Muscle of back (tissue), 13 donors: ENCODE measurements at places on chromosomes 16 and 17.
A peak's percentile ranks its signal among the peaks of the same experiment; 100 is the strongest.

GRCh38 chr16:88730632-88731607, 24.6 kb downstream of the CTU2 start:
- DNase-seq: peak; percentile 66

- no peak for DNase-seq
These were observed 174.9 kb downstream of the SEC14L1 start for GRCh38 chr17:77315551-77316190.

DNA sequence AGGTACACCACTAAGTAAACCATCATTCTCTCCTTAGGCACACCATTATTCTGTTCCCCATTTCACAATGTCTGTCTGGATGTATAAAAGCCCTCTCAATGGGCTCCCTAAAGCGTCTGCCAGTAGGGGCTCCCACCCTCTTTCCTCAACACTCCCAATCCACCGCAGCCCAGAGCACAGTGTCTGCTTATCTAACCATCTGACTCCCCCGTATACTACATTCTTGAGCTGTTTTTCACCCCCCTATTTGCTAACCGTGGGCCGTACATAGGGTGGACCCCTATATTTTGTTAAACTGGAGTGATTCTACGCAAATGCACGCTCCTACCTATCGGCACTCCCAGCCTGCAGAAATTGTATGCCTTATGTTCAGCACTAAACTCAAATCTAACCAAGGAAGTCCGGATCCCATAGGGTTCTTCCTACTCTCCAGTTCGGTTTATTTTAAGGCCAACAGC, 685 bp upstream of the PSMD3 start:
- peak; percentile 22 for DNase-seq

- peak; percentile 35 for DNase-seq
These were observed 7.0 kb downstream of the NOS2 start for GRCh38 chr17:27793168-27793905.

DNA sequence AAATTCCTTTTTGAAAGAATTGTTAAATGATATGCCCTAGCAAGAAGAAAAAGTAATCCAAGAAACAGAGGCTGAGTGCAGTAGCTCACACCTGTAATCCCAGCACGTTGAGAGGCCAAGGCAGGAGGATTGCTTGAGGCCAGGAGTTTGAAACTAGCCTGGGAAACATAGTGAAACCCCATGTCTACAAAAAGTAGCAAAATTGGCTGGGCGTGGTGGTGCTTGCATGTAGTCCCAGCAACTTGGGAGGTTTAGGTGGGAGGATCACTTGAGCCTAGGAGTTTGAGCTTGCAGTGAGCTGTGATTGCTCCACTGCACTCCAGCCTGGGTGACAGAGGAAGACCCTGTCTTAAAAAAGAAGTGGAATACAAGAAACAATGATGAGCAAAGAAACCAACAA, 56.1 kb downstream of the NT5M start:
- DNase-seq: no peak

GRCh38 chr17:7885367-7886226, 3.0 kb upstream of the CHD3 start:
- DNase-seq: peak; percentile 60
